ENCODE measurements at places on chromosomes 1 and 21.

DNA sequence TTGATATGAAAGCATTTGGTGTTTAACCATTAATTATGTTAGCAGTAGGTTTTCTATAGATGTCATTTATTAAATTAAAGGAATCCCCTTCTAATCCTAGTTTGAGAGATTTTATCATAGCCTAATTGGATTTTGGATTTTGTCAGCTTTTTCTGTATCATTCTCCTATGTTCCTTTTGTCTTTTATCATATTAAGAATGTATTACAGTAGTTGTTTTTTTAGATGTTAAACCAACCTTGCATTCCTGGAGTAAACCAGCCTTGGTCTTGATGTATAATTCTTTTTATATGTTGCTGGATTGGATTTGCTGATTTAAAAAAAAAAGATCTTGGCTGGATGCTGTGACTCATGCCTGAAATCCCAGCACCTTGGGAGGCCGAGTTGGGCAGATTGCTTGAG is 5.6 kb downstream of the SETDB1 start:
- DNase-seq: no peak

DNA sequence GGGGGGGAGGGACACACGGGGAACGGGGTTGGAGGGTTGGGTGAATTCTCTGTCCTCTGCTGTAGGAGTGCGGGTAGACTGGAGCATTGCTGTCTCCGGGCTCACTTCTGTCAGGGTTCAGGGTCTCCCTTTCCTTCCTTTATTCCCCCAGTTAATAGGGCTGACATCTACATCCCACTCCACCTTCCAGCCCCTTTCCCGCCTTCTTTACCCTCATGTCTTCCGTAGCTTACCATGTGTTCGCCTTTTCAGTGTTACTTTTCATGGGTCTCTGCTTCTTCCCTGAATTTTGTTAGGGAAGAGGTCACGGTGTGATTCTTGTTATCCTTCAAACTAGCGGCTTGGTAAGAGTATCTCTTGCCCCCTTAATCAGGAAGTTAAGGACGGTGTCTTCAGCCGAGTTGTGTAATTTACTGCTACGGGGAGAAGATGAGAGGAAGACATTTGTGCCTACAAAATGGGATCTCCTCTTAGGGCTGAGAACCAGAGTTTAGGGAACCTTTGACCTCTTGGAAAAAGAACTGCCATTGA is 917 bp downstream of the RAP1A start:
- DNase-seq: no peak

- no peak for DNase-seq
Measured at GRCh38 chr1:57190898-57191297, 225.1 kb upstream of the C8B start.

- DNase-seq: no peak
Measured at GRCh38 chr1:109969146-109969829, 15.3 kb upstream of the AHCYL1 start.

DNA sequence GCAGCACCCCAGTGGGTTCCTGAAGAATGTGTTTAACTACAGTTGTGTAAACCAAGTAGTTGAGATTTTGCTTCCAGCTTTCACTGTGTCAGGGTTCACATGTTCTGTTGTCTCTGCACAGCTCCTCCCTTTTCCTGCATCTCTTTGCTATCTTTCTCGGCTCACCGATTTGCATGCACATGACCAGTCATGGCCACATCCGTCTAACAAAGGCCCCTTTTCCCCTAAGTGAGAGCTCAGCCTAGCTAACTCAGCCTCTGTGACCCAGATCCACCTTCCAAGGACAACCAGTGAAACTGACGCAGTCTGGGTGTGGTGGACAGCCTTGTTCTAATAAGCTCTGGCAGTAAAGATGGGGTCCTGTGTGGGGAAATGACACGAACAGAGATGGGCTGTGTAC is 101.1 kb downstream of the ZP4 start:
- DNase-seq: no peak

GRCh38 chr1:157515709-157516108 is 36.6 kb downstream of the FCRL5 start:
- no peak for DNase-seq

- no peak for DNase-seq
Measured at GRCh38 chr1:97919585-97920261, 1.1 kb downstream of the DPYD start.

DNA sequence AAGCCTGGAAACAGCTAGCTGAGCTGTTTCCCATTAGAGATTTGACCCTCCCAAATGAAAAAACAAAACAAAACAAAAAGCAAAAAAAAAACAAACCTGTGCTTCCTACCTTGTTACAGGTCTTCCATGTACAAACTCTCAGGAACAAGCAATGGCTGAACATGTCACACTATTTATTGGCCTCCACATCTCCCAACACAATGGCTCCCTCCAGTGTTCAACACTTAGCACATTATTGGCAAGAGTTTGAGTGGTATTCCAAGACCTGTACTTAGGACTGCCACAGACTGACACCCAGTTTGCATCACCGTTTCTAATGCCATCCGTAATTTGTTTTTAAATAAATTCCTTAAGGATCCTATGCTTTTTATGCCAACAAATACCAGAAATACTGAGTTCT is 195.0 kb upstream of the OLFM3 start:
- no peak for DNase-seq

- no peak for DNase-seq
Measured at GRCh38 chr1:161085165-161085564, 4.2 kb downstream of the NECTIN4 start.

GRCh38 chr1:12203216-12204007 is 26.4 kb upstream of the VPS13D start:
- DNase-seq: no peak

- DNase-seq: peak; percentile 30
Measured at GRCh38 chr1:110106013-110106941, 6.0 kb upstream of the UBL4B start.

GRCh38 chr1:226491093-226491850 is 57.3 kb upstream of the STUM start:
- DNase-seq: no peak

DNA sequence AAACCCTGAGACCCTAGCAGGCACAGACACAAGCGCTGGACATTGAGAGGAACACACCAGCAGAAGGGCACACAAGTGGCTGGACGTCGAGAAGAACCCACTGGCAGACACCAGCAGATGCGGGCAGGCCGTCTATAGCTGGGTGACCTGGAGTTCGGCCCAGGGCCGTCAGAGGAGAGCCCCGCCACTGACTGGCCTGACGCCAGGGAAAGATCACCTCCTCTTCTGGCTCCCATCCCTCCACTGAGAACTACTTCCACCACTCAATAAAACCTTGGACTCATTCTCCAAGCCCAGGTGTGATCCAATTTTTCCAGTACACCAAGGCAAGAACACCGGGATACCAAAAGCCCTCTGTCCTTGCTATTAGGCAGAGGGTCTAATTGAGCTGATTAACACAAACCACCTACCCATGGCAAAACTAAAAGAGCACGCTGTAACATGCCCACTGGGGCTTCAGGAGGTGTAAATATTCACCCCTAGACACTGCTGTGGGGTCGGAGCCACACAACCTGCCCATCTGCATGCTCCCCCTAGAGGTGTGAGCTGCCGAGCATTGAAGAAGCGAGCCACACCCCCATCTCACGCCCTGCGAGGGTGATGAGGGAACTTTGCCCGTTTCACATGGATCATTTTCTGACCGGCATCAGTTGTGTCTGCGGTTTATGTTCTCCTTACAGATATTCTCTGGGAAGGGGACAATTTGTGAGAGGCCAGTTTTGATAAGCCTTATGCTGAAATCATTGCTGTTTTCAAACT is 104.8 kb downstream of the HLX start:
- DNase-seq: no peak

DNA sequence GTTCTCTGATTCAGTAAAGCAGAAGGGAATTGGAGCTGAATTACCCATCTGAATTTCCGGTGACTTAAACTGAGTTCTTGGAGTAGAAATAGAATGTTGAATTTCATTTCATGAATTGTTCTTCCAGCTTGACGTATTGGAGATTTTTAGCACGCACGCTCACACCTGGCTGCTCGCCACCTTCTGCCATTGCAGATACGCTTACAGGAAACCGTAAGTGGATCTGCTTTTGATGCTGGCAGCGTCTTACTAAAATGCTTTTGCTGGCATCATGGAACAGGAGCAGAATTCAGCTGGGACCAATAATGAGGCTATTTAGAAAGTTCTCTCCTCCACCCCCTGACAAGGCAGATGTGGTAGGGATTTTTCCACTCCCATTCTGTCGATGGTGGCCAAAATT is 17.7 kb upstream of the ELAVL4 start:
- DNase-seq: no peak

GRCh38 chr1:34870395-34870794 is 10.8 kb upstream of the SMIM12 start:
- no peak for DNase-seq

- no peak for DNase-seq
Measured at GRCh38 chr1:5494518-5494917, 497.7 kb downstream of the NPHP4 start.

- no peak for DNase-seq
Measured at GRCh38 chr21:37447288-37447936, 80.8 kb downstream of the DYRK1A start.

DNA sequence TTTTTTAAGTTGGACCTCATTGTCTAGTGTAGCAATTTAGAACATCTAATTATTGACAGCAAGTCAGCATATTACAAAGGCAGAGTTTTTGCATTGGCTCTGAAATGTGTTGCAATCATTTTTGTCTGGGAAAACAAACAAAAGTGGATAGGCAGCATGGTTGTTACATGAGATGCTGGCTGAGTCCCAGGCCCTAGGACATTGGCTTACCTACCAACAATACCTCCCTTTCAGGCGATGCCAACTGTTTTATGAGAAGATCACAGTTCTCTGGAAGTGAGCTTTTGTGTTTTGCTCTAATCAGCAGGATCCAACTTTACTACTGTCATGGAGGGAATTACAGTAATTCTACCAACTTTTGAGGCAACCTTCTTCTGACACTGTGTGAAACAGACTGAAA is 71.5 kb upstream of the CXADR start:
- no peak for DNase-seq

GRCh38 chr1:113118266-113118665 is 45.3 kb downstream of the LRIG2 start:
- DNase-seq: no peak

GRCh38 chr1:108179018-108179417 is 21.1 kb downstream of the SLC25A24 start:
- no peak for DNase-seq

GRCh38 chr1:113178106-113178505 is 105.1 kb downstream of the LRIG2 start:
- DNase-seq: no peak

GRCh38 chr21:35562876-35563275 is 497.4 kb downstream of the SETD4 start:
- no peak for DNase-seq

GRCh38 chr21:25589887-25590286 is 17.4 kb downstream of the MRPL39 start:
- no peak for DNase-seq

Data from effector CD4-positive, alpha-beta T cell (primary cell).